ENCODE measurements at places on chromosomes 3 and 15.

DNA sequence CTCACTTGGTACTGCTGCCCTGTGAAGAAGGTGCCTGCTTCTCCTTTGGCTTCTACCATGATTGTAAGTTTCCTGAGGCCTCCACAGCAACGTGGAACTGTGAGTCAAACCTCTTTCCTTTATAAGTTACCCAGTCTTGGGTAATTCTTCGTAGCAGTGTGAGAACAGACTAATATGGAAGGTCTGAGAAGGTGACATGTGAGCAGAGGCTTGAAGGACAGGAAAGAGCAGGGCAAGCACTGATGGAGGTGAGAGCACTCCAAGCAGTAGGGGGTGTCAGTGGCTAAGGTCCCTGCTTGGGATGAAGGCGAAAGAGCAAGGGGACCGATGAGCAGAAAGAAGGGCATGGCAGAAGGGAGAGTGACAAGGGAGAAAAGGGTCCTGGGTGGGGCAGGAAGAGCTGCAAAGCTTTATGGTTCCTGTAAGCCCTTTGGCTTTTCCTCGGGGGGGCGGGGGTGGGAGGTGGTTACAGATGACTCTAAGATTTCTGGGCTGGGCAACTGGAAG is 3.5 kb downstream of the EIF4E3 start:
- DNase-seq = no peak

DNA sequence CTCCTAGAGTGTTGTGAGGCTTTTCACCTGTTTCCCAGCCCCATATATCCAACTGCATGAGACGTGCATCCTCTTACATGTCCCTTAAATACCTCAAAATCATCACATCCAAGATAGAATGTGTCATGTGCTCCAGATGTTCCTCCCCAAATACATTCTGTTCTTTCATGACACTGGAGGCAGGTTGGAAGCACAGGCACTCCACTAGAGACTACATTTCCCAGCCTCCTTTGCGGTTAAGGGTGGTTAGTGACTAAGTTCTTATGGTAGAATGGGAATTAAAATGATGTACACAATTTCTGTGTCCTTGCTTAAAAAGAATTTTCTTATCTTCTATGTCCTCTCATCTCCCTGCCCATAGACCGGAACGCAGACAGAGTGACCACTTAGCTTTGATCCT is 34.3 kb downstream of the TMEM40 start:
- DNase-seq = no peak

DNA sequence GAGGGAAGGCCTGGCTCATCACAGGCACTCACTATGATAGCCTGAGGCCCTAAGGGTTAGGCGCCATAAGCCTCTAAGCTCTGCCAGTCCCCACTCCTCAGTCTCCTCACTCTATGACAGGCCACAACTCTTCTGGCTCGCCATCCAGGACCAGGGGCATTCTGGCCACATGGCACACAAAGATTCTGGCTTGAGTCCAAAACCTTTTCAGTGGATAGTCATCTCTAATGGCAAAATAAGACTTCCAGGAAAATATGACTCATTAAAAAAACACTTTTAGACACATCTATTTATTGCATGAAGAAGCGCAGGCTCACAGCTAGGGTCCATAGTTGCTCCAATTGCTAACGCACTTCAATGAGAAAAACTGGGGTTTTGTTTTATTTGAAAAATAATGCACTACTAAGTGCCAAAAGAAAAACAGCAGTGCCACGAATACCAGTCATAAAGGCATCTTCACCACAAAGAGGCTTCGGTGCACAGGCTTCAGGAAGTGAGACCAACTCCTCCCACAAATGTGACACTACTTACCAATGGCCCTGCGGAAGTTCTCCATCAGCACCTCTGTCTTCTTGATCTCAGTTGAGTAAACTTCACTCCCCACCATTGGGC is 11.1 kb downstream of the RUVBL1 start:
- no peak for DNase-seq

DNA sequence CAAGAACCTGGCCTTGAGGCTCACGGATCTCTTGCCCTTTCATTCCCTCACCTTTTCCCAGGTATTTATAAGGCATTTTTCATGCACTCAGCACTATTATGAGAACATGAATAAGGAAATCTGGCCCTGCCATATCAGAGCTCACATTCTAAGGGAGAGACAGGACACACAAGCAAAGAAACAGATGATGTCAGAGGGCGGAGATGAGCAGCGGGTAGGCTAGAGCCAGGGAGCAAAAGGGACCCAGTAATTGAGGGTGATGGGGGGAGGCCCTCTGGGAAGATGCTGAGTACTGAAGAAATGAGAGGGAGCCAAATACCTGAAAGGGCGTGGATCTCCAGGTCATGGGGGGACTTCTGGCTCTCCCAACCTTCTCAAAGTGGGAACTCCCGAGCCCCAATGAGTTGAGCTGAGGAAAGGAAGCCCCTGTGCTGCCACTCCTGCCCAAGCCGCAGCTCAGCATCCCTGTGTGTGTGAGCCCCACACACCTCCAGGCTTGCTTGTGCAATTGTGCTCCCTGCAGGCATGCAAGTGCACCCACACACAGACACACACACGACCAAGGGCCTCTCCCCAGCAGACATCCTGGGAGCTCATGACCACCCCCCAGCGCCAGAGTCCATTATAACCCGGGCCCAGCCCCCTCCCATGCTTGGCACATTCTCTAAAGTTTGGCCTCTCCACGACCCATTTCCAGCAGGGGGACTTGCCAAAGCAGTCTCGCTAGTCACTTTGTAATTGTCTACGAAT is 81.4 kb upstream of the PXYLP1 start:
- no peak for DNase-seq

DNA sequence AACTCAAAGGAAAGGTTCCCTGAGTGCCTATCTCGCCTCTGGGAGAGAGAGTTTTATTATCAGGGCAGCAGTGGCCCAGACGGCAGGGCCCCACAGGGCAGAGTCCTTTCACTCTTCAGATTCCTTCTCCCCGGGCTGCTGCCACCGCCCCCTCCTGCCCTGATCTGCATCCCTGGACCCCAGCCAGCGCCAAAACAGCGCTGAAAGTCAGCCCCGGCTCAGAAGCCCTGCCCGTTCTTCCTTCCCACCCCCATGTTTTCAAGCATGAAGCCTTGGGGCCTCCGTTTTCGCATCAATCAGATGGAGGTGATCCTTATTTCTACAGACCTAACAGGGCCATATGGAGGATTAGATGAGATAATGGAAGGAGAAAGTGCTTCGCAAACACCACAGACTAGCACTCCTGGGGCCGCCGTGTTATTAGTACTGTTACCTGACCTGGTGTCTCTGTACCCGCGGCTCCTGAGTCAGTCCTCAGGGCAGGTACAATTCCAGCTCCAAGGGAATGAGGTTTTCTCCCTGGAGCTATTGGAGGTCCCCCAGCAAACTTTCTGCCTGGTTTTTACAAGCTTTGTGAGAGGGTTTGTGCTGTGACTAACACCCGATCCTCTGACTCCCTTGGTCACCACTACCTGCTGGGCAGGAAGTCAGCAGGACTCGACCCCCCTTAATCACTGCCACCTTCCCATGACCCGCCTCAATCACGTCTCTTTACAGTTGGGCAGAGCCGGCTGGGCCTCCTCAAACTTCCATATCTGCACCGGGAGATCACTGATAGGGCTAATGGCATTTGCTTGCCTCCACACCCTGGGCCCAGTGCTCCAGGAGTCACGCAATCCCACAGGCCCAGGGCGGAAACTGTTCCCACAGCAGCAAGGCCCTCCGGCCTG is 39.5 kb upstream of the TSEN2 start:
- DNase-seq = peak; percentile 37

DNA sequence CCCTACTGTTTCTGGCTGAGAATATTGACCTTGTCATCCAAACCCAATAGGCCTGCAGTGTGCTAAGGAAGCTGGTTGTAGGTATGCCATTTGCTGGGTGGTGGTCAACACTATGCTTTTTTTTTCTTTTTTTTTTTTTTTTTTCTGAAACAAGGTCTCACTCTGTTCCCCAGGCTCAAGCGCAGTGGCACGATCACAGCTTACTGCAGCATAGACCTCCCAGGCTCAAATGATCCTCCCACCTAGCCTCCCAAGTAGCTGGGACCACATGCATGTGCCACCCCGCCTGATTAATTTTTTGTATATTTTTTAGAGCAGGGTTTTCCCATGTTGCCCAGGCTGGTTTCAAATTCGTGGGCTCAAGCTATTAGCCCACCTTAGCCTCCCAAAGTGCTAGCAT is 35.7 kb upstream of the RHO start:
- no peak for DNase-seq

- DNase-seq = peak; percentile 63
Measured at GRCh38 chr3:24185738-24186384, 240.8 kb downstream of the NR1D2 start.

GRCh38 chr3:45188719-45189659 is 37.1 kb downstream of the TMEM158 start:
- no peak for DNase-seq

DNA sequence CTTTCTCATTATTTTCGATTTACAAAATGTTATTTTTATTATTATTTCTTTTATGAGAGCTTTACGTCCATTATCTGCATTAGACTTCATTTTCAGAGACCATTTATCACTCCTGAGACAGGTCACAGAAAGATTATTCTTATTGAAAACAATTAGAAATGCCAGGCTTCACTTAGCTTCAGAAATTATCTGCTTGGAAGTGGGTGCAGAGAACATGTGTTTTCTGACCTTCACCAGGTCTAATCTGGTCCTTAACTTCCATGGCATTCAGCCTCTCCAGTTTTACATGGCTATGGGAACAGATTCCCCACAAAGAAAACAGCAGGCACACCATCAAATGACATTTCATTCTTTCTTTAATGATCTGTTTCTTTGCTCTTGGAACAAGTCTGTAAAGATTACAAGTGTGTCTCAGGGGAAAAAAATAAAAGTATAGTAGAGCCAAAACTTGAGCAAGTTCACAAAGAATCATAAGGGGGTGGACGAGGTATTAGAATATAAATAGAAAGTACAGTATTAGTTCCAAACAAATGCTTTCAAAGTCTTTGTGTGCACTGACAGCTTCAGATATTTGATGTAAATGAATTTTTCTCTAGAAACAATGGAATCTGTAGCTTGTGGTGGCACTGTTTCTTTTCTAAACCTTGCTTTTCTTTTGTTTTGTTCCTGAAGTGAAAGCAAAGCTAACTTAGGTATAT is 294.2 kb upstream of the MEIS2 start:
- peak; percentile 99 for DNase-seq

DNA sequence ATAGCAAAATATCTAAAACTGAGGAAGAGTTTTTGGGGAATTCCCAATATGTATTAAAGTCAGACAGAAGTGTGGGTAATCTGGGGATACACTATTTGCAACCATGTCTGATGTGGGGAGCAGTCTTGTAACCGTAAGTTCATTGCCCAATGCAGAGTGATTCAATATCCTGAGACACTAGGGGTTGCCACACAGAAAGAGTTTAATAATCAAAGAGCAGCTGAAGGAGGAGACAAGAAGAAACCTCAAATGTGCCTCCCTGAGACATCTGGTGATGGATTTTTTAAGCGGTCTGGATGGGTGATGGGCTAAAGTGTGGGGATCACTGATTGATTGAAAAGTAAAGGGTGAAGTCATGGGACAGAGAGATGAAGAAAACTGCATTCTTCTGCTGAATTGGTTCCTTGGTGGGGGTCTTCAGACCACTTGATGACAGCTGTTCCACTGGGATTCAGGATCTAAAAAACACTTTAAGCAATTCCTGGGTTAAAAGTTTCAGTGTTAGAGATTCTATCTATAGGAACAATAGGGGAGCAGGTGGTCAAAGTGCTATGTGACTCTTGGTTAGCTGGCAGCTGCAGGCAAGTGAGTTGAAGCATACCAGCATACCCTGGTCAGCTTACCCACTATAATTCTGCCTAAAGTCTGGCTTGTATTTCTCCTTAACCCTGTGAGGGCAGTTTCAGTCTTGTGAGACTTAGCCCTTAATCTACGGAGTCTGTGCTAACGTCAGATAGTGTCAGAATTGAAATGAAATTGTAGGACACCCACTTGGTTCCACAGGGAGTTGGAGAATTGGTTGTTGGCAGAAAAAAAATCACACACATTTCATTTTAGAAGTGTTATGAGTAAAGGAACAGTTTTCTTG is 425.9 kb upstream of the TGFBR2 start:
- no peak for DNase-seq

- no peak for DNase-seq
Measured at GRCh38 chr3:197124713-197125112, 95.1 kb upstream of the MELTF start.

DNA sequence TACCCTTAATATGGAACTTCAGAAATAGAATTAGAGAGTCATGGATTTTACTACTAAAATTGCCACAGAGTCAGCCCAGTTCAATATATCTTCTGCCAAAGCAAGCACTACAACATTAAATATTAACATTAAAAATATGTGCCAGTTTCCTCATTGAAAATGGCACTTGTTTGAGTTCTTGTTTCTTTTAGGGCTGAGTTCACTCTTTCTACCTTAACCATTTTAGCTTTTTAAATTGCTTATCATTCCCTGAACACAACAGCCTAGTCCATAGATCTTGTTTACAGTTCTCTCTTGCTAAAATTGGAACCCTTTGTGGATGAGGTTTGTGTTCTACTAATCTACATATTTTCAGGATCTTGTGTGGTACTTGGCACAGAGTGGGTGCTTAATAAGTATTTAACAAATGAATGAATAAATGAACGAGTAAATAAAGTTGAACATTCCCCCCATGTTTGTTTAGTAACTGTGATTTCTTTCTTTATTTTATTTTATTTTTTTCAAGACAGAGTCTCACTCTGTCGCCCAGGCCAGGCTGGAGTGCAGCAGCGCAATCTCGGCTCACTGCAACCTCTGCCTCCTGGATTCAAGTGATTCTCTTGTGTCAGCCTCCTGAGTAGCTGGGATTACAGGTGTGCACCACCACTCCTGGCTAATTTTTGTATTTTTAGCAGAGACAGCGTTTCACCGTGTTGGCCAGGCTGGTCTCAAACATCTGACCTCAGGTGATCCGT is 46.0 kb upstream of the SLC7A14 start:
- no peak for DNase-seq

- no peak for DNase-seq
Measured at GRCh38 chr3:120170223-120170622, 76.0 kb upstream of the GSK3B start.

- no peak for DNase-seq
Measured at GRCh38 chr3:134799393-134799792, 4.3 kb downstream of the EPHB1 start.

DNA sequence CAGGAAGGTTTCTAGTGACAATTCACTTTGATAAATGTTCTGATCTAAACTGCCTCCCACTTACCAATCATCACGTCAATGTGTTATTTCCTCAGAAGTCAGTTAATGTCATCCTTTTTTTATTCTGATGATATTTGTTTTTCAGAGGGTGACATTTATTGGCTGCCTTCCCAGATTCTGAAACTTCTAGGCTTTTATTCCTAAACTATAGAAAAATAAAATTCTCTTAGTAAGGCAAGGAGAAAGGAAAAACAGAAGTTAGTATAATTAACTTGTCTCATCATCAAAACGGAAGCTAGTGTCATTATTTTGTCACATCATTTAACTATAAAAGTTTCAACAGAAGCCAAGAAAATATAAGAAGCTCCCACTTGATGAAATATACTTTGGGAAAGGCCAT is 100.0 kb upstream of the C3orf80 start:
- no peak for DNase-seq

- DNase-seq = no peak
Measured at GRCh38 chr3:41209646-41210045, 10.3 kb downstream of the CTNNB1 start.

- DNase-seq = no peak
Measured at GRCh38 chr3:101995371-101996046, 146.2 kb downstream of the NFKBIZ start.

- no peak for DNase-seq
Measured at GRCh38 chr15:52221730-52222129, 30.5 kb upstream of the GNB5 start.

- DNase-seq = no peak
Measured at GRCh38 chr3:124529826-124530571, 200.3 kb upstream of the UMPS start.

Measured in HAP-1 (cell line).